ENCODE measurements at places on chromosomes 13 and 19. TPM values are rescaled to one million over a fixed set of nuclear protein-coding genes. Genes with fewer than 3 reads are reported as not detected.

DNA sequence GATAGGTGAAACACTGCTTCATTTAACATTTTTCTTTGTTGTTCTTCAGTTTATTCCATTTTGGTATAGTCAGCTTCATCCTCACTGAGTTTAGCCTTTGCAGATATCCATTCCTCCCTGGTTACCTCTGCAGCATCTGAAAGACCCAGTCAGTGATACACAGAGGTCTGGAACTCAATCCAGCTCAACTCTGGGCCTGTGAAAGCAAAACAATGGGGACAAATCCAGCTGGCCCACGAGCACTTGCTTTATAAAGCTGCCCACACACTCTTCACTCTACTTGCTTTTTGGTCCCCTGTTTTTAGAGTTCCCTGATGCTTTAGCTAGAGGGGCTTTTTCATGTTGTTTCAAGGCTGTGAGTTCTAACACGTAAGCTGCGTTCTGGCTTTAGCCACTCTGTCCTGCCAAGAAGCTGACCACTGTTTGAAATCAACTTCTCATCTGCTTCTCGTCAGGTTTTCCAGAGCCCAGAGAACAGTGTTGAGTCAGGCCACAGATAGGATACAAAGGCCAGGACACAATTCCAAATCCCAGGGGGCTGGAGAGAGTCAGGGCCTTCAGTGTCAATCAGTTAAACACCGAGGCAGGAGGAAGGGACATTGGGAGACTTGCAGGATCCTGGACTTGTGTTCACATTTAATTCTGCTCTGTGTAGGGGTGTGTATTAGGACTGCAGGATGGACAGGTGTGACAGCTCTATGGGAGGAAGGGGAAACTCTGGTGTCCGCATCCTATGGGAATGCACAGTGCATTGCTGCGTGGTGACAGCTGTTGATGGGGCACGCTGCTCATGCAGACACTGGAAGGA lies 83.5 kb upstream of the RNF113B start:
- no peak for DNase-seq

DNA sequence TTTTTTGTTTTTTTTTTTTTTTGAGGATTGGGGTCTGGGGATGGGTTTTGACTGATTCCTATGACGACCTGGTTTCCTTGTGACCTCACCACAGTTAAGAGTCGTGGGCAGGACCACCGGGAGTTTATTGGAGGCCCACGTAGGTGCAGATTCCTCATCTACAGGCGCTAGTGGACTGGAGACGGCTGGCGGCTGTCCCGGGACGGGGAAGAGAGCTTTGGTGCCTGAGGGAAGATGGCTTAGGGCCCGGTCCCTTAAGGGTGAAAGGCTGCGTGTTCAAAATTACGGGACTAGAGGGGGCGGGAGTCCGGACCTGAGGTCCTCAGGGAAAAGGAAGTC lies 682 bp upstream of the TEAD2 start:
- peak; percentile 74 for DNase-seq

DNA sequence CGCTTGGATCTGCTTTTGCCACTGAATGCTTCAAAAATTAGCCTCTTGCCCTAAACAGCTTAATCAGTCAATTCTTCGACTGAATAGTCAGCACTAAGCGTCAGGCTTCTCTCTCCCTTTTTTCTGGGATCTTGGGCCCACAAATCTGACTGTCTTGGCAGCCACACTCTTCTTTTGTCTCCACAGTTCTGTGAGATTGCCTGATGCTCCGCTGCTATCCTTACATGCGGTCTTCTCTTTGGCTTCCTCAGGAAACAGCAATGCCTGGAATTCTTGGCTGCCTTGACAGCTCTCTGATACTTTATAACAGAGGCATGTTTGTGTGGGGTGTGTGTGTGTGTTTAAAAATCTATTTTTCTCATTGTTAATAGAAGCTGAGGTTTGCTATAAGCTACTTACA lies 32.6 kb downstream of the ERCC5 start:
- no peak for DNase-seq

DNA sequence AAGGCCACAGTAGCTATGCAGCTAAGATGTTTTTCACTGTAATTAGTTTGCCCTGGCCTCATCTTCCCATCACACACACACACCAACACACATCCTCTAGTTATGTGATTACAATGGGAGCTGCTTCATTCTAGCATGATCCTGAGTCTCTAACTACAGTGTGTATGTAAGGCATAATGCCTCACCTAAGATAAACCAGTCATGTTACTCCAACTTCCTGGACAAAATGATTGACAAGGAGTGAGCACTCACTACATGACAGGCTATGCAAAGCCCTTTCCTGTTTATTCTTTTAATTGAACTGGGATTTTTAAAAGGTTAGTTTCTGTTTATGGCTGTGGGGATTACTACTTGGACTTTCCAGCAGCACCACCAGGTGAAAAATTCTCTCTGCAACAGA lies 400.8 kb upstream of the ATXN8OS start:
- no peak for DNase-seq

- no peak for DNase-seq
Observed at GRCh38 chr13:46903748-46904147, 6.9 kb upstream of the HTR2A start.

- DNase-seq: peak; percentile 58
Observed at GRCh38 chr19:14116918-14117578, 514 bp downstream of the PRKACA start.

DNA sequence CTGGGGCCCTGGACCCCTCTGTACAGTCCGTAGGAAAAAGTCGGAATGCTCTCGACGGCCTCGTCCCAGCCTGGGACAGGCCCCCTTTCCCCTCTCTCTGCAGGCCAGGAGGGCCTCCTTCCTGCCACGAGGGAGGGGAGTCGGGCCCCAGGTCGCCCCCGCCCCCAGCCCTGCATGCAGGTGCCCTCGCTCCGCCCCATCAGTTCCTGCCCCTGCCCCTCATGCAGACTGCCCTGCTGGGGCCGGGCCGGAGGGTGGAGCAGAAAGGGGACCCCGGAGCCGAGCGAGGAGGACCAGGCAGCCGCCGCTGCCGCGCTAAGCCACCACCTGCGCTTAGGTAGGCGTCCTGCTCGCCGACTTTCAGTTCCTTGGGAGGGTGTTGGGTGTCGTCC lies 7.3 kb downstream of the LYL1 start:
- DNase-seq: no peak

- DNase-seq: peak; percentile 51
Observed at GRCh38 chr13:77751513-77752456, 54.3 kb downstream of the SLAIN1 start.

C19orf73 gene
- 2.3 TPM for polyA plus RNA-seq

Measured in spinal cord (tissue), 10 donors.